Vein endothelial cell (primary cell): ENCODE measurements at places on chromosomes 1 and 21. TPM values are rescaled to one million over a fixed set of nuclear protein-coding genes. Genes with fewer than 3 reads are reported as not detected.

Gene ERICH3
- total RNA-seq = not detected in 2 replicates

Gene UBE2Q1
- 45.5 and 47.0 TPM in 2 replicates for total RNA-seq

Gene CRYBG2
- not detected in 2 replicates for total RNA-seq

Gene NHLH1
- 0.19 and 0.33 TPM in 2 replicates for total RNA-seq

Gene FAM72A
- 1.6 and 5.1 TPM in 2 replicates for total RNA-seq

Gene ICOSLG
- 3.0 and 3.6 TPM in 2 replicates for total RNA-seq

Gene ADAMTS5
- total RNA-seq = under 0.01 TPM in 2 replicates

Gene RHBDL2
- total RNA-seq = 0.10 TPM in 1 of 2 replicates, not detected in the other

Gene OR2AJ1
- not detected in 2 replicates for total RNA-seq
